HuH-7 (cell line): ENCODE measurements at places on chromosomes 2 and 18.

GRCh38 chr18:59087391-59087790 lies 52.3 kb upstream of the SEC11C start:
- DNase-seq: no peak

GRCh38 chr2:134290358-134290757 lies 36.5 kb downstream of the MGAT5 start:
- no peak for DNase-seq

GRCh38 chr2:140893685-140894084 lies 1237.1 kb downstream of the LRP1B start:
- no peak for DNase-seq

DNA sequence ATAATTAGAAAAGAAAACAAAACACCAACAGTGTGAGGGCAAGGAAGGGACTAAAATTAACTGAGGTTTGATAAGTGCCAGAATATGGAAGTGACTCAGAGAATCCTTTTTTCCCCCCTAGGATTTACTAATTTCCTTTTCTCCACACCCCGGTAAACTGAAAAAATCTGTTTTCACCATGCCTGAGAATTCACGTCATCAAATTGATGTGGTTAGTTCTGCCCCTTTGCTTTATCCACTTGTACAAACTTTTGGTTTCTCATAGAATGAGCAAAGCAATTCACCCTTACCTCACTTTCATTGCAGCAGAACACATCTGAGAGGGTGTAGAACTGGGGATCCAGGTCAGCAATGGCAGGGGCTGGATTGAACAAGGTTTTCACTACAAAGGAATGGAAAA lies 57.8 kb downstream of the RBKS start:
- DNase-seq: no peak

GRCh38 chr2:105073591-105073990 lies 35.7 kb downstream of the MRPS9 start:
- no peak for DNase-seq

DNA sequence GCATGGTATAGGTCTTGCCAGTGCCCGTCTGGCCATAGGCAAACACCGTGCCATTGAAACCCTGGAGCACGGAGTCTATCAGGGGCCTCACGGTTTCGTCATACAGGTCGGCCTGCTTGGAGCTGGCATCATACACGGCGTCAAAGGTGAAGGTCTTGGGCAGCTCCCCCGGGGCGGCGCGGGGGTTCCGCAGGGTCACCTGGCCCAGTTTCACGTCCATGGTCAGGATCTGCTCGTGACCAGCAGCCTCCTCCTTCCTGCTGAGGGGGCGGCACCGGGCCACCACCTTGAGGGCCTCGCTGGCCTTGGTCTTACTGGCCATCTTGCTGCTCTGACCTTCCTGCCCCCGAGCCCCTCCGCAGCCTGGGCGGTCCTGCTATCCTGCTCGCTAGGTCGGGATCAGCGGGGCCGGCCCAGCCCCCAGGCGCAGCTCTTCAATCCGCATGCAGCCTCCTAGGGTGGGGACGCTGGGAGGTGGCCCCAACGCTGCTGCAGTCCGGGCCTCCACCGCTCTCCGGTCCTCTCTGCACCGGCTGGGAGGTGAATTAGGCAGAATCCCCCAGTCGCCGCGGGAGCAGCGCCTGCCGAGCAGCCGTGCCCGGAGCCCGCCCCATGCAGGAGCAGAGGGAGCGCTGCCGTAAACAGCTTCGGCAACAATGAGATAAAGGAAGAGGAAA lies 563 bp downstream of the KIF3C start:
- peak; percentile 28 for DNase-seq
